ENCODE measurements at places on chromosomes 7 and 10.

DNA sequence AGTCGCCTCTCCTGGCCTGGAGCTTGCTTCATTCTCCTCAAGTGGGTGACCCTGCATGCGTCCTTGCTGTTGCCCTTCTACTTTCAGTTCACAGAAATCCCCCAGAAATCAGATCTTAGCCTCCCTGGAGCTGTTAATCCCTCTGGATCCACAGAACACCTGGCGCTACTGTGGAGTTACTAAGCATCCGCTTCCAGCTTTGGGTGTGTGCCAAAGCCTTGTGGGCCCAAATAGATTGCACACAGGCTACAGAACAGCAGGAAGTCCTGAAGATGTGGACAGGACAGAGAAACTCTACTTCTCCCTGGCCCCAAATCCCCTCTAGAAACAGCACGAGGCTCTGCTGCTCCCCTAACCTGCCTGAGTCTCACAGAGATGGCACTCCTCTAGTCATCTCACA lies 36.6 kb upstream of the PDLIM1 start:
- no peak for DNase-seq

GRCh38 chr7:2633538-2634266 lies 1.9 kb downstream of the TTYH3 start:
- DNase-seq: no peak

GRCh38 chr10:126465771-126466170 lies 77.5 kb upstream of the ADAM12 start:
- no peak for DNase-seq

GRCh38 chr10:29055101-29055500 lies 233.8 kb upstream of the LYZL1 start:
- no peak for DNase-seq

- DNase-seq: no peak
Measured at GRCh38 chr10:69248117-69248730, 28.1 kb downstream of the HKDC1 start.

DNA sequence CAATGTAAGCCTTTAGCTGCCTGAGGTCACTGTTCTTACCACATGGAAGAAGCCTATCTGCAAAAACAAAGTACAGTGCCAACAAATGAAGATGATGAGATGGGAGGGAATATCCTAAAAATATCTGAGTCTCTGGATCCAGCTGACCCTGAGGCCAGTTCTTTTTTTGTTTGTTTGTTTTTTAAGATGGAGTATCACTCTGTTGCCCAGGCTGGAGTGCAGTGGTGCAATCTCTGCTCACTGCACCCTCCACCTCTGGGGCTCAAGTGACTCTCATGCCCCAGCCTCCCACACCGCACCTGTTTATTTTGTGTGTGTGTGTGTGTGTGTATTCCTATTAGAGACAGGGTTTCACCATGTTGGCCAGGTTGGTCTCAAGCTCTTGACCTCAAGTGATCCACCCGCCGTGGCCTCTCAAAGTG lies 44.9 kb downstream of the HYCC1 start:
- DNase-seq: no peak

DNA sequence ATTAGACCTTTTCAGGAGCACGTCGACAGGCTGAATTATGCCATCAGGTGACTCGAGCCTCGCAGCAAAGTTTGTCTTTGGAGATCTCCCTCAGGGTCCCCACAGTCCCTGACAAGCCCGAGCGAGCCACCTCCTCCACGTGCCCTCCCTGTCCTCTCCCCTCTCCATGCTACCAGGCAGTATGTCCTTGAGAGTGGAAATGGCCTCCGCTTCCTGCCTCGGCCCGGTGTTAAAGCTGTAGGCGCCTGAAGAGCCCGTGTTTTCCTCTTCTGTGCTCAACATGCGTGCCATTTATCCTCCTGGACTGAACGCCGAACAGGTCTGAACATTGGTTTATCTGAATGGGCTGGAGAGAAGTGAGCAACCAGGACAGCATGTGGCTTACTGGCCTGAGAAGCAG lies 82.6 kb downstream of the GPR26 start:
- DNase-seq: no peak

DNA sequence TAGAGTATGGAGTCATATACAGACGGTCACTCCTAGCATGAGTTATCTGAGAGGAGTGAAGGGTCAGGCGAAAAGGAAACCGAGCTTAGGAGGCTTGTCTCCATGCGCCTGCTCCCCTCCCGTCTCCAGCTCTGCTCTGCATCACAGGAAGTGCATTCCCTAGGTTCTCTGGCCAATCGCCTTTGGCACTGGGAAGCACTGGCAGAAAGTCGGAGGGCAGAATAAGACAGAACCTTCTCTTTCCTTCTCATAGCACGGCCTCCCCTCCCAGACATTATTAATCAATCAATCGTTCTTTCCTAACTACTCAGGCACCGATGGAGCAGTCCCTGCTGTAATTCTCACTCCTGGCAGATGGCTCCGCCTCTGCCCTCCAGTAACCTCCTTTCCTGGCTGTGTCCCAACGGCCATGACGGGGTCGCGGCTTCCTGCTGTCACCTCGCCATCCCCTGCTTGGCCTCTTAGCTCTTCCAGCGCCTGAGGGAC lies 177.1 kb downstream of the FRMD4A start:
- no peak for DNase-seq

DNA sequence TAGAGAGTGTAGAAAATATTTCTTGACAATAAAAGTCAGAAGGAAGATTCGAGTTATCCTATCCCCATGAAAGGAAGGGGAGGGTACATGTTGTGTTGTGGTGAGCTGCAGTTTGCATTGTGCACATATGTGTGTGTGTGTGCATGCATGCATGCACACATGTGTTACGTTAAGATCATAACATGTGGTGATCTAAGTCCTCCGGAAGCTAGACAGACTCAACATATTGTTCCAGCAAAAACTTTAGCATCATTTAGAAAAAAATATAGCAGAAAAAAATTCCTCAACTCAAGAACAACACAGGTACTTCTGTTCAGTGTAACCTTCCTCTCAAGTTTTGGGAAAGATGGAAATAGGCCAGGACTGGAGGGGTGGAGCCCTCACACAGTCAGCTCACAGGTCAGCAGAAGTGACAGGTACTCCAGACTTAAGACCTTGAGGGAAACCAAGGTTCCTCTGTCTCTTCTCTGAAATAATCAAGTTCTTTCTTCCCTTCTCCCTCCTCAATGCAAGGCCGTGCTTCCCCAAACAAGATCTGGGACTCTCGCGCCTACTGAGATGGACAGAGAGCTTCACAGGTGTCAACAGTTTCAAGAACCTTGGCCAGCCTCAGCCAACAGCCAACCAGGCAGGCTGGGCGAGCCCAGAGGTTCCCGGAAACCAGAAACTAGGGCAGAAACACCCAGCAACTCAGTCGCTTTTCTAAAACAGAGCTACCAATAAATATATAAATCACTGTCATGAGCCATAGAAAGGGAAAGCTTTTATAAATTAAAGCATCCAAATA lies 205.2 kb downstream of the FAM107B start:
- no peak for DNase-seq
